ENCODE measurements at places on chromosomes 3 and 15.

GRCh38 chr15:29799859-29800258 is 22.4 kb downstream of the TJP1 start:
- no peaks in the 10 kb centered on the region for H3K4me1 ChIP-seq
- H3K27ac ChIP-seq = no peak overlapping the region
- H3K27me3 ChIP-seq = peaks cover 21% of the 10 kb centered on the region
- DNase-seq = no peak
- no peaks in the 10 kb centered on the region for H3K36me3 ChIP-seq
- H3K4me3 ChIP-seq = no peak overlapping the region

DNA sequence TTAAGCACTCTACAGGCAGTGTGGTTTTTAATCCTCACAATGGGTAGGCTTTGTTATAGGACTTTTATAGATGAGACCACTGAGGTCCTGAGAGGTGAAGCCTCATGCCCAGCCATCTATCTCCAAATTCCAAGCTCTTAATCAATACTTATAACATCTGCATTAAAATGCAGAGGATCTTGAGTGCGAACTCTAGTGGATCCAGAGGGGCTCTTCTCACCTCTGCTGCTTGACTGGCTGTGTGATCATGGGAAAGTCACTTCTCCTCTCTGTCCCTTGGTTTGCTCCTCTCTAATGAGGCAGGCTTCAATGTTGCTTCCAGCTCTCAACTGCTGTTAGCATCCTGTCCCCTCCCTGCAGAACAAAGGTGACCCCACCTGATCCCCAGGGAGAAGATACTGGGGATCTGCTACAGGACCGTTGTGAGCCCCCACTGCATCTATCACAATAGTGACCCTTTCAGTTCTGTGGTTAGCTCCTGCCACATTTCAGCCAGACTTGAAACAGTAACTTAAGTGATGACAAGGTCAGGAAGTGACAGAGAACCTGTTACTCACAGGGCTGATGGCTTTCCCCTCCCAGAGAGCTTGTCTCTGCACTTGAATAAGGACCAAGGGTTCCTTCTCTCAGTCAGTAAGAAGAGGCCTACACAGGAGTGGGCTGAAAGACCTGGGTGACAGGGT is 1.3 kb downstream of the SLC27A2 start:
- H3K4me3 ChIP-seq = peak overlapping the region; percentile 97
- H3K27ac ChIP-seq = no peak overlapping the region
- peaks cover 21% of the 10 kb centered on the region for H3K4me1 ChIP-seq
- no peak for DNase-seq
- peaks cover 30% of the 10 kb centered on the region for H3K27me3 ChIP-seq
- H3K36me3 ChIP-seq = no peaks in the 10 kb centered on the region

DNA sequence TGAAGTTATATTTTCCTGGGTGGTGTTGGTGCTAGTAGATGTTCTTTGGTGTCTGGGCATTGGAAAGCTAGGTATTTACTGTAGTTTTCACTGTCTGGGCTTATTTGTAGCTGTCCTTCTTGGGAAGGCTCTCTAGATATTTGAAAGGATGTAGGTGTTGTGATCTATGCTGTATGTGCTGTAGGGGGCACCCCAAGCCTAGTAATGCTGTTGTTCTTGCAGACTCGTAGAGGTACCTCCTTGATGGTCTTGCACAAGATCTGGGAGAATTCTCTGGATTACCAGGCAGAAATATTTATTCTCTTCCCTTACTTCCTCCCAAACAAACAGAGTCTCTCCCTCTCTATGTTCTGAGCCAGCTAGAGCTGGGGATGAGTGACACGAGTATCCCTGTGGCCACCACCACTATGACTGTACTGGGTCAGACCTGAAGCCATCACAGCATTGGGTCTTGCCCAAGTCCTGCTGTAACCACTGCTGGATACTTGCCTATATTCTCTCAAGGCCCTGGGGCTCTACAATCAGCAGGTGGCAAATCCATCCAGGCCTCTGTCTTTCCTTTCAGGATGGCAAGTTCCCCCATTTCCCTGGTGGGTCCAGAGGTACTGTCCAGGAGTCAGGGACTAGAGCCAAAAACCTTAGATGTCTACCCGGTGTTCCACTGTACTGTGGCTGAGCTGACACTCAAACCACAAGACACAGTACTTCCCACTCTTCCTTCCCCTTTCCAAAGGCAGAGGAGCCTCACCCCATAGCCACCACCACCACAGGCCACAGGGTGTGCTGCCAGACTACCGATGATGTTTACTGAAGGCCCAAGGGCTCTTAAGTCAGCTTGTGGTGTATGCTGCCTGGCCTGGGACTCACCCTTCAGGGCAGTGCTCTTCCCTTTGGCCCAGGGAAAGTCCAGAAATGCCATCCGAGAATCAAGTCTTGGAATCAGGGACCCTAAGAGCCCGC is 195.2 kb upstream of the DPPA4 start:
- DNase-seq = no peak
- no peak overlapping the region for H3K27ac ChIP-seq
- H3K27me3 ChIP-seq = no peaks in the 10 kb centered on the region
- H3K4me3 ChIP-seq = no peak overlapping the region
- H3K4me1 ChIP-seq = no peaks in the 10 kb centered on the region
- H3K36me3 ChIP-seq = no peaks in the 10 kb centered on the region

GRCh38 chr3:18302517-18302916 is 122.6 kb downstream of the SATB1 start:
- peaks cover 8% of the 10 kb centered on the region for H3K4me1 ChIP-seq
- no peak for DNase-seq
- H3K27me3 ChIP-seq = no peaks in the 10 kb centered on the region
- peaks cover 2% of the 10 kb centered on the region for H3K36me3 ChIP-seq

GRCh38 chr3:160245261-160245800 is 20.1 kb downstream of the C3orf80 start:
- H3K4me3 ChIP-seq = no peak overlapping the region
- no peak overlapping the region for H3K27ac ChIP-seq
- no peaks in the 10 kb centered on the region for H3K4me1 ChIP-seq
- peaks cover 6% of the 10 kb centered on the region for H3K27me3 ChIP-seq
- no peaks in the 10 kb centered on the region for H3K36me3 ChIP-seq

- peaks cover 29% of the 10 kb centered on the region for H3K4me1 ChIP-seq
- no peaks in the 10 kb centered on the region for H3K27me3 ChIP-seq
- no peak for DNase-seq
These were observed 266.1 kb downstream of the SLC9A9 start for GRCh38 chr3:143581972-143582722.

DNA sequence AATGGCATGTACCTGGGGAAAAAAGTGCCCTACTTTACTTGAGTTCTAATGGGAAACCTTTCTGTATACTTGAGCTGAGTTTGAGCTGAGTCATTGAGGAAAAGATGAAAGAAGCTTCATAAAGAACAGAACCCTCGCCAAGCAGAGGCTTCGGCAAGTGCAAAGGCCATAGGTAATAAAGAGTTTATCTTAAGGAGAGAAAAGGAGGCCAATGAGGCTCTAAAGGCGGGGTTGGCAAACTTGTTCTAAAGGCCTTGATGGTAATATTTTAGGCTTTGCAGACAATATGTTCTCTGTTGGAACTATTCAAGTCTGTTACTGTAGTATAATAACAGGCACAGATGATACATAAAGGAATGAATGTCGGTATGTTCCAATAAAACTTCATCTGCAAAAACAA is 17.6 kb upstream of the TRAT1 start:
- no peaks in the 10 kb centered on the region for H3K4me1 ChIP-seq
- H3K4me3 ChIP-seq = no peak overlapping the region
- no peak for DNase-seq
- no peaks in the 10 kb centered on the region for H3K36me3 ChIP-seq
- H3K27ac ChIP-seq = no peak overlapping the region

- H3K27ac ChIP-seq = no peak overlapping the region
- peaks cover 48% of the 10 kb centered on the region for H3K27me3 ChIP-seq
- H3K4me3 ChIP-seq = peak overlapping the region; percentile 68
- H3K36me3 ChIP-seq = no peaks in the 10 kb centered on the region
- DNase-seq = no peak
- peaks cover 5% of the 10 kb centered on the region for H3K4me1 ChIP-seq
These were observed 2.4 kb downstream of the IGF2BP2 start for GRCh38 chr3:185822221-185823000.

Data from stimulated activated naive B cell treated with anti-CD40 and anti-IgM and Interleukin-4, amounts not matched to agents 10 μg/mL and 1 μg/mL and 100 μg/mL, for 72 hours (primary cell).